ENCODE measurements at places on chromosomes 16 and 17.

DNA sequence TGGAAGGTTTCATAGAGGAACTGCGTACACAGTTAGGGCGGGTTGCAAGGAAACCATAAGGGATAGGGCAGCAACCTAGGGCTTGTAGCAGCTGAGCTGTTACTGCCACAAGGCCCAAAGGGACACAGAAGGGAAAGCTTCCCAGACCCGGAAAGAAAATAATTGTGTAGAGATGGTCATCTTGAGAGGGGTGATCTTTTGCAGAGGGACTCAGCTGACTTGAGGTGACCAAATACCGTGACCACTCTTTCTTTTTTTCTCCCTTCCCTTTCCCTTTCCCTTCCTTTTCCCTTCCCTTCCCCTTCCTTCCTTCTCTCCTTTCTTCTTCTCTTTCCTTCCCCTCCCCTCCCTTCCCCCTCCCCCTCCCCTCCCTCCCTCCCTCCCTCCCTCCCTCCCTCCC lies 8.5 kb upstream of the CREBBP start:
- no peak for DNase-seq

- no peak for DNase-seq
Observed at GRCh38 chr16:79698341-79698753, 97.8 kb upstream of the MAF start.

DNA sequence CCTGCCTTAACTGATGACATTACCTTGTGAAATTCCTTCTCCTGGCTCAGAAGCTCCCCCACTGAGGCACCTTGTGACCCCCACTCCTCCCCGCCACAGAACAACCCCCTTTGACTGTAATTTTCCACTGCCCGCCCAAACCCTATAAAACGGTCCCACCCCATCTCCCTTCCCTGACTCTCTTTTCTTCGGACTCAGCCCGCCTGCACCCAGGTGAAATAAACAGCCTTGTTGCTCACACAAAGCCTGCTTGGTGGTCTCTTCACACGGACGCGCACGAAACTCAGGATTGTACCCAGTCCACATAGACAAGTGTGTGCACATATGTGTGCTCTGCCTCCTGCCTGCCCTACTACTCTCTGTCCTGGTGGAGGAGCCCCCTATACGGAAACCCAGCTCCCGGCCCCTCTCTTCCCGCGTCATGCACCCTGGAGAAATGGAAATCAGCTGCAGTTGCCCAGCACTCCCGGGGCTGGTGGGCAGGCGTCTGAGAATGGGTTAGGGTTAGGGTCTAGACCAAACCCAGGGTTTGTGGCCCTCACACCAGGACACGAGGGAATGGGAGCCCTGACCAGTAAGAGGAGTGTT lies 2.4 kb upstream of the RHBDF1 start:
- DNase-seq, result no peak

GRCh38 chr17:3026856-3027751 lies 36.3 kb downstream of the OR1D5 start:
- no peak for DNase-seq

GRCh38 chr16:76222853-76223252 lies 54.3 kb upstream of the CNTNAP4 start:
- no peak for DNase-seq

GRCh38 chr17:81277421-81277820 lies 17.7 kb downstream of the SLC38A10 start:
- DNase-seq, result no peak

GRCh38 chr17:61340431-61341209 lies 59.0 kb upstream of the TBX2 start:
- no peak for DNase-seq

- DNase-seq, result no peak
Observed at GRCh38 chr17:79517827-79518584, 92.8 kb downstream of the RBFOX3 start.

- DNase-seq, result no peak
Observed at GRCh38 chr17:4180791-4181190, 37.8 kb downstream of the CYB5D2 start.

GRCh38 chr17:34974794-34975785 lies 5.2 kb upstream of the LIG3 start:
- no peak for DNase-seq

DNA sequence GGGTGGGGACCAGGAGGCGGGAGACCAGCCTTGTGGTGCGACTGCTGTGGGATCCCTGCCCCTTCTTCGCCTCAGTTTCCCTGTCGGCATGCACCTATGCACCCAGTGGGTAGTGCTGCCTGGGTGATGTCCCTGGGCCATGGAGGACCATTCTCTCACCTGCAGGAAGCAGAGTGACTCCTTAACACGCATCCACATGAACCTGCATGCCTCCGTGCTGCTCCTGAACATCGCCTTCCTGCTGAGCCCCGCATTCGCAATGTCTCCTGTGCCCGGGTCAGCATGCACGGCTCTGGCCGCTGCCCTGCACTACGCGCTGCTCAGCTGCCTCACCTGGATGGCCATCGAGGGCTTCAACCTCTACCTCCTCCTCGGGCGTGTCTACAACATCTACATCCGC lies 25.2 kb downstream of the ADGRG5 start:
- no peak for DNase-seq

GRCh38 chr16:77207030-77207429 lies 7.8 kb downstream of the SYCE1L start:
- DNase-seq, result no peak

DNA sequence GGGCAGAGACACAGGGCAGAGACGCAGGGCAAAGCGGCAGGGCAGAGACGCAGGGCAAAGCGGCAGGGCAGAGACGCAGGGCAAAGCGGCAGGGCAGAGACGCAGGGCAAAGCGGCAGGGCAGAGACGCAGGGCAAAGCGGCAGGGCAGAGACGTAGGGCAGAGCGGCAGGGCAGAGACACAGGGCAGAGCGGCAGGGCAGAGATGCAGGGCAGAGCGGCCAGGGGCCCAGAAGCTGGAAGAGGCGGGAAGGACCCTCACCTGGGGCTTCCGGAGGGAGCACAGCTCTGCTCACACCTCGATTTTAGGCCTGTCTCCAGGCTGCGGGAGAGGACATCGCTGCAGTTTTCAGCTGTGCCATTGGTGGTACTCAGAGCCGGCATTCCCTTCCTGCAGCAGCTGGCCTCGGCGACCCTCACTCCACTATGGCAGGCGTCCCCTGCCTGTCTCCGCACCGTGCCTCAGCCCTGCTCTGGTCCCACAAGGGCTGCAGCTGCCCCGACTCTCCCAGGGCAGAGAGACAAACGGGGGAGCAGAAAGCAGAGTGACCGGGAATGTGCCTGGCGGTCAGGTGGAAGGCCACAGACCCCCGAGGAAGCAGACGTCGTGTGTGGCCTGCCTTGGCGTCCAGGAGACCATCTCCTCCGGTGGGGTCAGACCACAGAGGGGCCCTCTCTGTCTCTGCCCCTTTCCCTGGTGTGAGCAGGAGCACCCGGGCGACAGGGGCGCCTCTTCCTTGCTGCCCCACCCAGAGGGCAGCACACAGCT lies 29.9 kb downstream of the SOX8 start:
- no peak for DNase-seq

GRCh38 chr17:15444805-15445204 lies 22.6 kb downstream of the CDRT4 start:
- DNase-seq, result no peak

DNA sequence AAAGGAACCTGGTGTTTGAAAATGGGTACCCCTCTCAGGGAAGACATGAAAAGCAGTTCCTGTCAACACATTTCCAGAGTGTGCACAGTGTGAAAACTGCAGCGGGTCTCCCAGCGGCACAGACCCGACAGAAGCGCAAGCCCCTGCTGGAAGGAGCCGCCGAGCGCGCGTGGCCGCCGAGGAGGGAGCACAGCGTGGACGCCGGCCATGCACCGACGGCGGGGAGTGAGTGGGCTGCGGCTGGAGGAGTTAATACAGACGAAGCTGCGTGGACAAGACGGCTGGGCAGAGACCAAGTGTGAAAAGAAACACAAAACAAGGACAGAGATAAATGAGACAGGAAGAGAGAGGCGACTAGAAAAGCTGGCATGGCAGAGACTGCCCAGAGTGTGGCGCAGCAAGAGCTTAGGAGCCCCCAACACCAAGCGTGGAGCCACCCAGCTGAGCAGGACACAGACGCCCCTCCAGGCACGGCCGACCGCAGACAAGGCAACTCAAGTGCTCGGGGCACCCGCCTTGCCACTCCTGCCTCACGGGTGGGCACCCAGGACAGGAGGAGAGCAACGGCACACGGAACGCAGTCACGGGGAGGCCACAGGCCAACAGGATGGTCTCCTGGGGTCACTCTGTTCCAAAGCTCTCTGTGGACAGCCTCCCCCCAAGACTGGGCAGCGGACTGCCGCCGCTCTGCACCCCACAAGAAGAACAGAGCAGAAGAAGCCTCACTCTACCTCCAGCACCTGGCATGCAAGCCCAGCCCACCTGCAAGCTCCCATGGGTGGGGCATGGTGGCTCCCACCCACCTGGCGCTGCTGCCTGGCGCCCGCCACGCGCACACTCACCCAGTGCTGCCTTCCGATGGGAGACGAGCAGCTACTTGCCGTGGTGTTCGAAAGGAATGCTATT lies 16.5 kb downstream of the SLC16A3 start:
- DNase-seq, result no peak

GRCh38 chr17:38798614-38799500 lies 499 bp downstream of the PIP4K2B start:
- peak; percentile 7 for DNase-seq

DNA sequence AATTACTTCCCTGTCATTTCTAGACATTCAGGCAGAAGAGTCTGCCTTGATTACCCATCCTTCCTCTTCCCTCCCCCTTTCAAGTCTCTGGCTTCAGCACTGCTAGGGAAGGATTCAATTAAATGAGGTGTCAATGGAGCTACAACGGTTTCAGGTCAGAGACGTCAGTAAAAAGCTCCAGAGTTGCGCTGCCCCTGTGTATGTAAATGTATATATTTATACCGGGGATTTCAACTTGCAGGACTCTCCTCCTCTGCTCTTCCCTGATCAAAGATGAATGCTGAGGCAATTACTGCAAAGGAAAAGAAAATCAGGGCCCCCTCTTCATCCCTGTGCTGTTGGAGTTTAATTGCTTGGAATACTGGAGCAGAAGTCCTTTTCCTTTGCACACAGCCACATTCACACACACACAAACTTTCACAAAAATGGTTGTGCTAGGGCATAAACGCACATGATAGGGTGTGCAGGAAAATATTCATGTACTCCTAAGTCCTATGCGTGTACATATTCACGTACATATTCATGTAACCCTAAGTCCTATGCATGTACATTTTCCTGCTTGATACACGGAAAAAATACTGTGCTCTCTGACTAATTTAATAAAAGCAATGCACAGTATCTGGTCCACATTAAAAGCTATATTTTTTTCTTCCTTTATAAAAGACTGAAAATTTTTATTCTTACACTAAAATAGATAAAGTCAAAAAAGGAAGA lies 129.7 kb upstream of the PMFBP1 start:
- no peak for DNase-seq

- no peak for DNase-seq
Observed at GRCh38 chr17:77863814-77864161, 94.7 kb upstream of the TNRC6C start.

DNA sequence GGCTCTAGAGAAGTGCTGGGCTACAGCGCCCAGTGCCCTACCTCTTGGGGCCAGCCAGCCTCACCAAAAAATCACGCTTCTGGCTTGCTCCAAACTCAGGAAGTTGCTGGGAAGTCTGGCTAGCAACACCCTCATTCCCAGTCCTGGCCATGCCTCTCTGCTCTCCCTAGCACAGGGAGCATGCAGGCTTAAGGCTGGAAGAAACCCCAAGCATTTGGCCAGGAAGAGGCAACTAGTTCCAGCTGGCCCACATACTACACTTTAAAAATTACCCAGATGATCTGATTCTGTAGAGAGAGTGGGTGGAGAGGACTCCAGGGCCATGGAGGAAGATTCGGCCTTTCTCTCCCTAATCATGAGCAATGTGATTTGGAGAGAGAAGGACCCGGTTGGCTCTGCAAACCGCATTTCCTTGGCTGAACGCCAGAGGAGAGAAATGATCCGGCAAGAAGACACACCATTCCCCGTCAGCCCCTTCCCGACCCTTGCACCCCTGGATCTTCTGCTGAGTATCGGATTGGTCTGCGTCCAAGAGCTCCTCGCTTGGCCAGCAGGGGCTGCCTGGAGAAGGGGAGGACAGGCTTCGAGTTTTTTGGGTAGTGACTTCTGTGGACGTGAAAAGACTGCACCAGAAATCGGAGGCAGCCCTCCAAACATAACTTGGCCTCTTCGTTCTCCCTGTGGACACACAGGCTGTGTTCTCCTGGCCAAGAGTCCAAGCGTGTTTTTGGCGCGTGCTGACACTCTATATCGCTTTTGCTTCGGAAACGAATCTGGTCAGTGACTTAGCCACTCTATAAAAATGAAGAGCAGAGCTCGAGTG lies 406.3 kb downstream of the WWOX start:
- DNase-seq, result no peak

GRCh38 chr16:14501331-14502255 lies 128.5 kb downstream of the PARN start:
- no peak for DNase-seq

DNA sequence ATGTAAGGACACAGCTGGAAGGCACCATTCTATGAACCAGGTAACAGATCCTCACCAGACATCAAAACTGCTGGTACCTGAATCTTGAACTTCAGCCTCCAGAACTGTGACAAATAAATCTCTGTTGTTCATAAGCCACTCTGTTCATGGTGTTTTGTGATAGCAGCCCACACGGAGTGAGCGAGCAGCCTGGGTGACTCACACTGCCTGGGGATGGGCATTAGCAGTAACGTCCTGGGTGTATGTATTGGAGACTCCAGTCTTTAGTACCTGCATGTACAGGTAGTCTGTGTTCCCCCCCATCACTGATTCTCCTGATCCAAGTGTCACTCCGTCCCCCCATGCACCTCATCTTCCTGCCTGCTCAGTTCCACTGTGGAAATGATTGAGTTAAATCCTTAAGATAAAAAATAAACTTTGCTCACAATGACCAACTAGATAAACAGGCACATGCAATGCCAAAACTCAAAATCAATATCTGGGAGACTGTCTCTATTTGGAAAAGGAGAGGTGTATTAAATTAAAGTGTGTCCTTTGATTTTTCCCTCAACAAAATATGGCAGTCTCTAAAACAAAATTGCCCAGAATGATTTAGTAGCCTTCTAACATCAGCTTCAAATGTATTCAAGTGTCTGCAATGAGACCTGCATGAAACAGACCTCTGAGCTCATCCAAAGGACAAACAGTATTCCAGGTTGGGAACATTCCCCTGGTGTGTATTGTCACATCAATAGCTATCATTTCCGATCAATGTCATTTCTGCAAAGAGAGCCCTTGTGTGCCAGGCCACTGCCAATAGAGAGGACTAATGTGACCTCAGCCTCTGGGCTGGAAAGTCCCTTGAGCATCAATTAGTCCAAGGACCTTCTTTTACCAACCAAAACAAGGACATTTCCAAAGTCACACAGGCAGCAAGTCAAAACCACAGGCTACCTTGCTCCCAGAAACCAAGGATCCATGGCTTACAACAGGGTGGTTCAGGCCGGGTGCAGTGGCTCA lies 12.2 kb upstream of the VAT1L start:
- DNase-seq, result no peak

- DNase-seq, result peak; percentile 38
Observed at GRCh38 chr17:752620-753219, 656 bp upstream of the GEMIN4 start.

- DNase-seq, result no peak
Observed at GRCh38 chr17:48444516-48445247, 14.7 kb upstream of the SKAP1 start.

GRCh38 chr17:12830777-12831247 lies 41.5 kb downstream of the ARHGAP44 start:
- DNase-seq, result no peak

- no peak for DNase-seq
Observed at GRCh38 chr17:77424585-77425344, 284.0 kb downstream of the SEC14L1 start.
